A549 treated with dexamethasone at 1 μM for 4 hours (cell line): ENCODE measurements at places on chromosomes 16 and 17. TPM values are rescaled to one million over a fixed set of nuclear protein-coding genes. Genes with fewer than 3 reads are reported as not detected.

Gene ENPP7
- total RNA-seq = not detected in 5 replicates

Gene SNAI3
- 0.08 to 0.19 TPM (median 0.14 TPM) in 5 replicates for total RNA-seq

Gene BAIAP3
- total RNA-seq = 0.39 to 1.1 TPM (median 0.97 TPM) in 5 replicates

Gene LRRC75A
- 1.0 to 1.3 TPM (median 1.1 TPM) in 5 replicates for total RNA-seq

Gene RUNDC3A
- total RNA-seq = 0.39 to 1.1 TPM (median 0.81 TPM) in 5 replicates
